ENCODE measurements at places on chromosomes 5 and 9. TPM values are rescaled to one million over a fixed set of nuclear protein-coding genes. Genes with fewer than 3 reads are reported as not detected.

DNA sequence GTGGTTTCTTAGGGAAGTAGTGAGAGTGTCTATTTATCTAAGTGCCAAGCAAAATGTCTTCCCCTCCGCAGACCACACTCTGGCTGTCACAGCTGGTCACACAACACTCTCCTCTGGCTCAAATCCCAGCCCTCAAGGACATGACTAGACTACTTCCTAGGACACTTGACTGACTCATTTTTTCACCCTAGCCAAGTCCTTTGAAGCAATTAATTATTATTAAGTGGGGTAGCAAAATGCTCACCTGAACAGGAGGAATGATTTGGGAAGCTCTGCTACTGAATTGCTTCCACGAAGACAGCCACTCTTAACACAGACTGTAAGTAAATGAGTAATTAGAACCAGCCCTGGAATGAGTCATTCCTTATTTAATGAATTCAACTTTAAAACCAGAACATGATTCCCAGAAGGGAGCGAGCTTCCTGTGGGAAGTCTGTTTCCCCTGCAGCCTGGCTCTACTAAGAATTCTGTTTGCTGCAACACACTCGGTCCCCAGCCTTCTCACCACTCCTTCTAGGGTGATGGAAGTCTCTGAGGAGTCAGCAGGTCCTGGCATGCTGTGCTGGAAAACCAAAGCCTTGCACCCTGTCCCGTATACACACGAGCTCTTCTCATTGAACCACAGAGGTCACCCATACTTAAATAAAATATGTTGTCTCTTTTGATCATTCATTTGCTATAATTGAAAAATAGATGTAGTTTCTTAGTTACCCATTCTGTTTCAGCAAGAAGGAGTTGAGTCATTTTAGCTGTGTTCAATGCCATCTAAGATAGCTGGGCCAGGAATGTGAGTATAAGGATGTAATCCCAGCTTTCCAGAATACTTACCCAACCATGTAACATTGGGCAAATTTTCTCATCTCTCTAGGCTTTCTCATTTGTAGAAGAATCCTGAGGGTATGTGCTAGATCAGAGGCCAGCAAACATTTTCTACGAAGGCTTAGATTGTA is 218.6 kb upstream of the RASEF start:
- no peak for DNase-seq

DNA sequence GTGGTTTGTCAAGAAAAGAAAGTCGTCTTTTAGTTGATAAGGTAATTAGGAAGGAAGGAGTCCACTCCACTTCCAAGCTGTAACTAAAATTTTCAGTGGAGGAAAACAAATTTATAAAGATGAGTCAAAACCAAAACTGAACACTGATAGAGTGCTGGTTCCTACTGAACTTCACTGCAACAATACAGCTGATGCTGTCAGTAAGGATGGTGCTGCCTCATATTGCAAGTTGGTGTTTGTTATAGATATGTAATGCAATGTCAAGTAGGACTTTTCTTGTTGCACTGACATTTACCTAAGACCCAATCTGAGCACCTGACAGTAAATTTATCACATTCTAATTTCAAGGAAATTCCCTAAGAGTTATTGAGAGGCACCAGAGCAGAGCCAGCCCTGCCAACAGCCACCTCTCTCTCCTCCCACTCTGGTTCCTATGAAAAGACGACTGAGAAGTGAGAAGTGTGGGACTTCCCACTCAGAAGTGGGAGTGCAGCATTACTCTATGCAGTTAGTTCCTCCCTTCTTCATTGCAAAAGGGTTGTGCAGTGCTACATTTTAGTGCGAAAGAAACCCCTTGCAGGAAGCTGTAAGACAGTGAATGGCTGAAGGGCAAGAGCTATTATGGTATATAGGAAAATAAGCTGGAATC is 350.8 kb downstream of the NFIB start:
- no peak for DNase-seq

DNA sequence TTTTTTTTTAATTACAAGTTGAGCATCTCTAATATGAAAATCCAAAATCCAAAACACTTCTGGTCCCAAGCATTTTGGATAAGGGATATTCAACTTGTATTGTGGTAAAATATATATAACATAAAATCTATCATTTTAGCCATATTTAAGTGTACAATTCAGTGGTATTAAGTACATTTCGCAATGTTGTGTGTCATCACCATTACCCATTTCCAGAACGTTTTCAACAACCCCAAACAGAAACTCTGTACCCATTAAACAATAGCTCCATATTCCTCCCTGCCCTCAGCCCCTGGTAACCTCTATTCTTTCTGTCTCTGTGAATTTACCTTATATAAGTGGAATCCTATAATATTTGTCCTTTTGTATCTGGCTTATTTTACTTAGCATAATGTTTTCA is 24.9 kb downstream of the TICAM2 start:
- DNase-seq = no peak

- no peak for DNase-seq
These were observed 40.0 kb upstream of the SMC5 start for GRCh38 chr9:70218767-70219166.

The IL17B gene
- total RNA-seq = not detected

The SLC45A2 gene
- total RNA-seq = not detected

The ZFP2 gene
- 0.67 TPM for total RNA-seq

GRCh38 chr5:180143656-180144364 is 65.2 kb downstream of the RASGEF1C start:
- DNase-seq = no peak

The PTGER4 gene
- 6.6 TPM for total RNA-seq

The TMEM252 gene
- not detected for total RNA-seq

The RNF14 gene
- 99.8 TPM for total RNA-seq

The ABL1 gene
- total RNA-seq = 33.3 TPM
